ENCODE measurements at places on chromosomes 16 and 17.

DNA sequence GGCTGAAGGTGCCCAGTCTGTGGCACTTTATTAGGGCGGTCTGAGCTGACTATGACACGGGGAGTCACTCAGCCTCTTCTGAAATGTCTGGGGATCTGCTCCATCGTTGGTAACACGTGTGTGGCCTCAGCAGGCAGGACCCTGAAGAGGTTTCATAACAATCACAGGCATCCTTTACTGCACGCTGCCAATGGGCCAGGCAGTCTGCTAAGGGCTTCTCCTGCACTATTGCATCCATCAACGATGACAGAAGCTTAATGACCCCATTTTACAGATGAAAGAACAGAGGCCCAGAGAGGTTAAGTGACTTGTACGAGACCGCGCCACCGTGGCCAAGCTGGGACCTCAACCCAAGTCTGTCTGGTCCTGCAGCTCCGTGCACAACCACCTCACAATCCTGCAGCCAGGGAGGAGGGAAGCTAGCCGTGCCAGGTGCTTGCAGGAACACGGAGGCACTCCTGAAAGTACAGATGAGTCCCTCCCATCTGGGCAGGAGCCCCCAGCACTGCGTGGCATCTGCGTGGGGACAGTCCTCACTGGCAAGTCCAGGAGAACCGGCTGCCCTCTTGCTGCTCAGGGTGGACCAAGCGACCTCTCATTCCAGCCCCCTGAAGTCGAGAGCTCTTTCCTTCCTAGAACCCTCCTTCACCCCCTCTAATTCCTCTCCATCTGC, 40.0 kb downstream of the RPH3AL start:
- DNase-seq, result no peak

DNA sequence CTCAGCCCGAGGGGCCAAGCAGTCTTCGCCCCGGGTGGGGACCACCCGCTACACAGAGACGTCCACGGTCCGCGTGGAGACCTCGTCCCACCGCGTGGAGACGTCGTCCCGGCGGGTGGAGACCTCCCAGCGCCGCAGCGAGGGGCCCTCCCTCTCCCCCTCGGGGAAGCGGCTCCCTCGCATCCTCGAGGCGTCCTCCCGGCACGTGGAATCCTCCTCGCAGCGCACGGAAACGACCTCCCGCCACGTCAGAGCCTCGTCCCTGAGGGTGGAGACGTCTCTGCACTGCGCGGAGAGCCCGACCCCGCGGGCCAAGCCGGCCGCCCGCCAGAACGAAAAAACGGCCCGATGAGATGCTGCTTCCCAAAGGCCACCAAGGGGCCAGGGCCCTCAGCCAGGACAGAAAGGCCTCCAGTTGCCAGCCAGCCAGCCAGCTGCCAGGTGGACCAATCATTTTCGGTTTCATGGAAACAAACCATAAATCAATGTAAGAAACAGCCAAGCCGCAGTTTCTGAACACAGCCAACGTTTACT, 424 bp downstream of the C17orf100 start:
- no peak for DNase-seq

- no peak for DNase-seq
These were observed 204.8 kb upstream of the CPHXL start for GRCh38 chr16:75931043-75931442.

DNA sequence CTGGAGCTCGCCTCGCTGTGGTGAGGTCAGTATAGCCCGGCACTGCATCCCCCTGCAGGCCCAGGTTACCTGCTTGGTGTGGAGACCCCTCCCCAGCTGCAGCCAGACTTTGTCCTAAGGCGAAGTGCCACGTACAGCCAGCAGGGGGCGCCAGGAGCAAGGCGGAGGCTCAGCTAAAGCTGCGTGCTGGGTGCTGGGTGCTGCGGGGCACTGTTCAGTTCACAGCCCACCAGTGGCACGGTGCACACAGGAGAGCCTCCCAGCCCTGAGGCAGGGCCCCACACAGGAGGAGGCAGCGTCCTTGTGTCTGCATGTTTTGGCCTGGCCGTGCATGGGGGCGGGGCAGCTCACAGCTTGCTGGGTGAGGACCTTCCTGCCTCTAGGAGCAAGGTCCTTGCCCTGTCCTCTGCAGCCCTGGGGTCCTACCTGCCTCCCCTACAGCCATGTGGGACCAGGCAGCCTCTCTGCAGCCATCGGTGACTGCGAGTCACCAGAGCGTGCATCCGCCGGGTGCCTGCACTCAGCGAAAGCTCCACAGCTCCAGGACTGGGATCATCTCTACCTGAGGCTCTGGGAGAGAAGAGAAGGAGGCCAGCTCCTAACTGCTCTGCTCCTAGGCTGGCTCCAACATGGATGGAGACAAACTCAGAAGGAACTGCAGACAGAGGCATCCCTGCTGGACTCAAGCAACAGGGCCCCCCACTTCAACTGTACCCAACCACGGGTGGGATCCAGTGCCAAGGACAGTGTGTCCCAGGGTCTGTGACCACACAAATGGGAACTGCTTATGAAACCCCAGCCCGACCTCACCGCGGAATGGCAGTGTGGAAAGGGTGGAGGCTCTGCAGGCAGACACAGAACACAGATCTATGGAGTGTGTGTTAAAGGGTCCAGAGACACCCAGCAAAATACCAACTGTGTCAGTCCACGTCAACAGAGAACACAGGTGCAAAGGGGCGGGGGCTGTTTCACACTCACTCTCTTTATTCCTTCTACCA, 19.0 kb downstream of the SLC7A5 start:
- DNase-seq, result no peak

DNA sequence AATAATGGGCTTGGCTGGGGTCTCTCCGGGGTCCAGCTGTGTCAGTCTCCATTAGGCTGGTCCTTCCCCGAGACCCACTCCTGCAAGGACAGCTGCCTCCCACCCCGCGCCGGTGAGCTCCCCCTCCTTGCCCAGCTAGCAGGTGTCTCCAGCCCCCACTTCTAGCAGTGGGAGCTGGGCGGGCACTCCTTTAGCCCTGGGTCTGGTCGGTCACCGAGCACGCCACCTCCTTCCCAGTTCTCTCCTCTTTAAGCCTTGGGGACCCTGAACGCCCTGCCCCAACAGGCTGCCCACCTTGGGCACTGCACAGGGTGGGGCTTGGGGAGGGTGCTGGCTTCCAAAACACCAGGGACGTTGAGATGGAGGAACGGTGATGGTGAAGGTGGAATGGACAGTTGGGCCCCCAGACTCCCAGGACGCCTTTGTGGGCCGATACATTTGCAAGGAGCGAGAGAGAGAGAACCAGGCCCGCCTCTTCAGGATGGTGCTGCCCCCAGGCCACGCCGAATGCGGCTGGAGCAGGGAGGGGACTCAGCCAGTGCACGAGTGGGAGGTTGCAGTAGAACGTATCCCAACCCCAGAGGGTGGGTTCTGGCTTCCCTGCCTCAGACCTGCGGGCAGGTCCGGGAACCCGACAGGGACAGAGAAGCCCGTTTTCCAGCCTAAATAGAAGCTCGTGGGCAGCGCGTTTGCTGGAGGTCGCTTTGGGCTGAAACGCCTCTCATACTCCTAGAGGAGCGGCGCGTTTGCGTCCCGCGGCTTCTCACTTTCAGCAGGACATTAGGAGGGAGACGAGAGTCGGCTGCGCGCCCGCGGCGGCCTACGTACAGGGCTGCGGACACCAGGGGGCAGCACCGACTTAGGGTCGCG, 10.7 kb downstream of the TBX2 start:
- no peak for DNase-seq

DNA sequence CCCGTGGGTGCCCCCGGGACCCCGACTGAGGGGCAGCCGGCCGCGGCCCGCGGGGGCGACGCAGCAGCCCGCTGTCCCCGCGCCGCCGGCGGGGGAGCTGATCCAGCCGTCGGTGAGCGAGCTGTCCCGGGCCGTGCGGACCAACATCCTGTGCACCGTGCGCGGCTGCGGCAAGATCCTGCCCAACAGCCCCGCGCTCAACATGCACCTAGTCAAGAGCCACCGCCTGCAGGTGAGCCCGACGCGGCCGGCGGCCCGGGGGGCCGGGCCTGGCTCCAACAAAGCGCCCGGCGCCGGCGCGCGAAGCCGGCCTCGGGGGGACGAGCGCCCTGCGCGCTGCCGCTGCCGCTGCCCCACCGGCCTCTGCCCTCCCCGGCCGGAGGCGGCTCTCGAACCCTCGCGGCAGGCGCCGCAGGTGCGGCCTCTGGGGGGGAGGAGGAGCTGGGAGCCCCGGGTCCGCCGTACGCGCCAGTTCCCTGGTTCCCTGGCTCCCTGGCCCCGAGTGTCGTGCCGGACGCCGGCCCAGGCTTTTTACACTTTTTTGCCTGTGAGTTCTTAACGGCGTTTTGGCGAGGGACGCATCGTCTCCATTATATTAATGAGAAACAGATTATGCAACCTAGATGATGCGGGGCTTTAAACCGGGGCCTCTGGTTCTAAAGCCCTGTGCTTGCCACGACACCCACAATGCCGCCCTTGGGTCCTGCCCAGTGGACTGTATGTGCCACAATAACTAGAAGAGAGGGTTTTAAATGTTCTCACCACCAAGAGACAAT, 521 bp downstream of the ATMIN start:
- DNase-seq, result no peak

- no peak for DNase-seq
These were observed 11.4 kb upstream of the MRPS23 start for GRCh38 chr17:57861000-57861789.

DNA sequence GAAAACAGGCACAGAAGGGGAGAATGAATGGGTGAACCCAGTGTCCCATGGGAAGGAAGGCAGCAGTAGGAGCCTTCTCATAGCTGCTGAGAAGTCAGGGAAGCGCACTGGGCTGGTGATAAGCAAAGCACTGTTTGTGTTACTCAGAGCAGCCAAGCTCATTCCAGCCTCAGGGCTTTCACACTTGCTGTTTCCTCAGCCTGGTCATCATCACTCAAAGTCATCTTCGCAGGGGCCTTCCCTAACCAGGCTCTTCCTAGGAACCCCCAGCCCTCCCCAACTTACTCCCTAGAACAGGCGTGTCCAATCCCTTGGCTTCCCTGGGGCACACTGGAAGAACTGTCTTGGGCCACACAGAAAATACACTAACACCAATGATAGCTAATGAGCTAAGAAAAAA, 32.1 kb upstream of the LONP2 start:
- DNase-seq, result no peak

GRCh38 chr16:19967561-19967960, 82.9 kb upstream of the GPRC5B start:
- DNase-seq, result no peak

DNA sequence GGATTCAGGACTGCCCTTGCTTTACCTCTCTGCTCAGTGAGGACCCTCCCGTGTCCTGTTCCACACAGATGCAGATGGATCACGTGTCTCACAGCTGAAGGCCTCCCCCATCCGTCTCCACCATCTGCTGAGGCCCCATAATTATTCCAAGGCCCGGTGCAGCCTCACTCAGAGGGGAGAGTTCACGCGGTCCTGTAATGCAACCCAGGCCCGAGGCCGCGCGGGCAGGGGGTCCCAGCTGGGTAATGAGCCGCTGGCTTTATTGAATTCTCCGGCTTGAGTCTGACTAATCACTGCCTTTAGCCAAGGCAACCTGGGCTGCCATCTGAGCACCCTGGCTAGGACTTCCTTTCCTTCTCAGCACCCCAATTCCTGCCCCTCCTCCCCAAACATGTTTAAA, 4.4 kb upstream of the WFIKKN2 start:
- DNase-seq, result peak; percentile 72

GRCh38 chr17:70181866-70182265, 12.5 kb downstream of the KCNJ2 start:
- DNase-seq, result no peak

GRCh38 chr17:19284005-19284959, 47.1 kb downstream of the EPN2 start:
- no peak for DNase-seq

DNA sequence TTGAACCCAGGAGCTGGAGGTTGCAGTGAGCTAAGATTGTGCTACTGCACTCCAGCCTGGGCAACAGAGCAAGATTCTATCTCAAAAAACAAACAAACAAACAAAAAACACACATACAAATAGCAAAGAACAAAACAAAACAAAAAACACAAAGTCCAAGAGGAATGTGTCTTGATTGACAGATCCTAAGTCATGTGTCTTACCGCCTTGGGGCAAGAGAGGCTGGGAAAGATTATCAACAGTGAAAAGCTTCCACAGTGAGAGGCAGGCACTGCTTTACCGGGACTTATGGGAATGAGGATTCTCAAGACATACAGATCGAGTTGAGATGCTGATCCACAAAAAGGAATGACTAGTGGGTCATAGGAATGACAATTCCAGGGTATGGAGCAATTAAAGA, 62.7 kb upstream of the GAS7 start:
- DNase-seq, result no peak

DNA sequence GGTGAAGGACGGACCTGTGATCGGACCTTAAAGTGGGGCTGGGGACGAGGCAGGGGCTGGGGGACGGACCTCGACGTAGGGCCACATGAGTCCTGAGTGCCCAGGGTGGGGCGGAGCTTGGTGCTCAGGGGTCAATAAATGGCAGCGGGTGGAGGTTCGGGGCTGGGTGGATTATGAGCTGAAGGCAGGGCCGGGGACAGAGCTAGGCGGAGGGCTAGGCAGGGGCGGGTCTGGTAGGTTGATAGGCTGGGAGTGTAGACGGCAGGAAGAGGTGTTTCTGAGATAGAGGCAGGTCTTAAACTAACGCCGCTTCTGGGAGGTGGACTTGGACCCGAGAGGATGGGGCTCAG, 733 bp downstream of the CHRNB1 start:
- DNase-seq, result no peak

- DNase-seq, result no peak
These were observed 44.7 kb upstream of the MEAK7 start for GRCh38 chr16:84548971-84549844.
